Effector CD4-positive, alpha-beta T cell (primary cell): ENCODE measurements at places on chromosomes 5 and 9.

- DNase-seq = no peak
Measured at GRCh38 chr5:91174396-91174795, 208.7 kb downstream of the ARRDC3 start.

- DNase-seq = no peak
Measured at GRCh38 chr5:161410640-161411039, 135.9 kb downstream of the GABRB2 start.

DNA sequence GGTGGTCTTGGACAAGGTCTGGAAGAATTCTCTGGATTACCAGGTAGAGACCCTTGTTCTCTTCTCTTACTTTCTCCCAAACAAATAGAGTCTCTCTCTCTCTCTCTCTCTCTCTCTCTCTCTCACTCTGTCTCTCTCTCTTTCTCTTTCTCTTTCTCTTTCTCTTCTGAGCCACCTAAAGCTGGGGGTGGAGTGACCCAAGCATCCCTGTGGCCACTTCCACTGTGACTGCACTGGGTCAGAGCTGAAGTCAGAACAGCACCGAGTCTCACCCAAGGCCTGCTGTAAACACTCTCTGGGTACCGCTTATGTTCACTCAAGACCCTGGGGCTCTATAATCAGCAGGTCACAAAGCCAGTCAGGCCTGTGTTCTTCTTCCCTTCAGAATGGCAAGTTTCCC lies 513.7 kb downstream of the EBF1 start:
- no peak for DNase-seq

DNA sequence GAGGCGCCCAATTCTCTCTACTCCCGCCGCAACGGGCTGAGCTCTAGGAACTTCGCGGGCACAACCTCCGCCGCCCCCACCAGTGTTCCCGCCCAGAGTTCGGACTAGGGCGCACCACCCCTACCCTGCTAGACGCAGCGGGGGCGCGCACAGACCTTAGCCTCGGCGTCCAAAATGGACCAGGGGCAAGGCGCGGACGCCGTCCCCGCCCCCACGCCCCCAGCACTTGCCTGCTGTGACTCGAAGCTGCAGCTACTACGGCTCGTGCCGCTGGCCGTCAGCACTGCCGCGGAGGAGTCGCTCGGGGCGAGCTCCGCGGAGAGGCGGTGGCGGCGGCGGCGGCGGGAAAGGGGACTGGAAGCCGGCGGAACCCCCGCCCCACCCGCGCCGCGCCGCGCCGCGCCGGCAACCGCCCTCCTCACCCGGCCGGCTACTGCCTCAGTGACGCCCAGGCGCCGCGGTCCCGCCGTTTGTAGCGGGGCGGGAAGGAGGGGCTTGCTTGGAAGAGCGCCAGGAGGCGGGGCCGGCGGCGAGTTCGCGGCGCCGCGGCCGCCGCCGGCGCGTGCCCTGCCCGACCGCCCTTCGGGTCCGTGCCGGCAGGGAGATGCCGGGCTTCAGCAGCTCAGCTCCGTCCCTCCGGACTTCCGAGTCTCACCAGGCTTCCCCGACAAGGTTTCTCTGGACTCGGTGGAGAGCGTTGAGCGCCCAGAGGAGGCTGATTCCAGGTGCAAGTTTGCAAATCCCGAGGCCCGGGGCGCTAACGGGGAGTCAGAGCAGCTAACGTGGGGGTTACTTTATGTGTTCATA lies 4.5 kb downstream of the ELAVL2 start:
- no peak for DNase-seq

DNA sequence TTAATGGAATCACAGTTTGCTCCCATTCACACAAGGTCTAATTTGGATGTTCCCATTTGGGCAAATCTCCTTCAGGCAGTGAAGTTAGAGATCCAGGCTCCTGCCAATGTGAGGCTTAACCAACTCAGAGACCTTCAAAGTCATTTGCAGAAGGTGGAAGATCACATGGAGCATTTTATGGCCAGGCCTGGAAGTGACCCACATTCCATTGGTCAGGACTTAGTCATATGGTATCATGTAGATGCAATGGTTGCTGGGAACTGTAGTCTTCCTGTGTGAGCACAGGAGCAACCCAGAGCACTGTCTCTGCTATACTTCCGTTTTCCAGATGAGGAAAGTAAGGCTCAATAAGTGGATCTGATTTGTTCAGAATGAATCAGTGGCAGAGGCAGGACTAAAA lies 292.7 kb upstream of the SMARCA2 start:
- DNase-seq = no peak
